Activated T-cell treated with anti-CD3 and anti-CD28 coated beads, Interleukin-2, amount 50 U/mL, for 72 hours (primary cell): ENCODE measurements at places on chromosomes 1 and 21. TPM values are rescaled to one million over a fixed set of nuclear protein-coding genes. Genes with fewer than 3 reads are reported as not detected.

DNA sequence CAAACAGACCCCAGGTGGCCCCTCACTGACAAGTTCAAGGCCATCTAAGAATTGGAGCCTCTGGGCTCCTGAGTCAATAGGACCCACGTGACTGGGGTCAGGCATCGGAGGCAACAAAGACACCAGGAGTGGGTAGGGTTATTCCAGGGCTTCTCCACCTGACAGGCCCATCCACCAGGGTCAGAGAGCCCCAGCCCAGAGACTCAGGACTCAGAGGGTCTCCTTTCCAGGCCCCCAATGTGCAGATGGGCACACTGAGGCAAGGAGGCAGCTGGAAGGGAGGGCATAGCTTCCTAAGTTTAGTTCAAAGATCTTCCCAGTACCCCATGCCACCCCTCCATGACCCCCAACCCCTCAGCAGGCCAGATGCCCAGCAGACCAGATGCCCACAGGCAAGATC is 388.6 kb downstream of the MATN1 start:
- no peak for DNase-seq

Gene LDLRAD1
- total RNA-seq, result not detected

DNA sequence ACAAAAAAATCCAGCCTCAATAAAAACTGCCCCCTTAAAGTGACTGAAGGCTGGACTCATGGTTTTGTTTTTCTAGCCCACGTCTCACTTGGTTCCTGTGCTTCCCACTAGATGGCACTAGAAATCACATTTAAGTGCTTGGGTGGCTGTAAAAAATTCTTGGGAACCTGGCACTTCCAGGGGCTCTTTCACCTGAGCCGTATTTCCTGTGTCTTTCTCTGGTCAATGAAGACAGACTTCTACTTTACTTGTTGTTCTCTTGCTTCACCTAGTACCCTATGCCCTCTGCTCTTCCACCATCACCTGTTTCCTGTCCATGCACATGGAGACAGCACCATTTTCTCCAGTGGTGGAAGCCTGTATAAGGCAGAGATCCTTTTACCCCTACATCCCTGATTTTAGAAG is 20.0 kb downstream of the METTL13 start:
- DNase-seq, result no peak

DNA sequence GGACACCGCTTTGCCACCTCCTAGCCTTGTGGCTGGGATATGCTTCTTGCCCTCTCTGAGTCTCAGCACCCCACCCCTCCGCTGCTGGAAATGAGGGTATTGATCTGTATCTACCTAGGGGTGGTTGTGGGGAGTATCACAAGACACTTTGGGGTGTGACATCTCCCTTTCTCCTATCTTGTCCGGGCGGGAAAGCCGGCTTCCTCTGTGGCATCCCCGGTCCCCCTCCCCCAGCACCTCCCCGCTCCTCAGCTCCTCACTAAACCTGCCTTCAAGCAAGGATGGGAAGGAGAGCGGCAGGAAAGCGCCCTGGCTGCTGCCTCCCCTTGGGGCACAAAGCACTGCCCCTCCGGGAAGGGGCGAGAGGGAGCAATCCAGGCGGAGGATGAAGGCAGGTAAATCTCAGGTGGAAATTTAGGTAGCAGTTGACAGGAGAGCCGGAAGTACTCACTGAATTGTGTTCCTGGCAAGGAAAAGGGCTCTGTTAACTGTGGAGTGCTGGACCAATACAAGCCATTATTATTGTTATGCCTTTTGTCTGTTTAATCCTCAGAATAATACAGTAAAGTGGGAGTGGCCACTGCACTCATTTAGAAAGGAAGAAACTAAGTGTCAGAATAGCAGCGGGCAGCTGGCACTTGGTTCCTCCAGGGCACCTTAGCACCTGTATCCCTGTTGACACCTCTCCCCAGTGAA is 49.0 kb upstream of the LRP8 start:
- no peak for DNase-seq

Gene SLAMF7
- 68.3 TPM for total RNA-seq

- DNase-seq, result no peak
Measured at GRCh38 chr1:195709821-195710220, 898.4 kb downstream of the KCNT2 start.

GRCh38 chr1:17027403-17027802 is 15.7 kb upstream of the ATP13A2 start:
- no peak for DNase-seq

GRCh38 chr1:38721816-38722215 is 137.8 kb downstream of the RRAGC start:
- DNase-seq, result no peak

GRCh38 chr1:236979149-236979900 is 24.9 kb downstream of the MT1HL1 start:
- DNase-seq, result no peak

Gene HSPA6
- total RNA-seq, result 0.24 TPM

Gene PLCH2
- 26.3 TPM for total RNA-seq

Gene CELA3B
- total RNA-seq, result not detected

DNA sequence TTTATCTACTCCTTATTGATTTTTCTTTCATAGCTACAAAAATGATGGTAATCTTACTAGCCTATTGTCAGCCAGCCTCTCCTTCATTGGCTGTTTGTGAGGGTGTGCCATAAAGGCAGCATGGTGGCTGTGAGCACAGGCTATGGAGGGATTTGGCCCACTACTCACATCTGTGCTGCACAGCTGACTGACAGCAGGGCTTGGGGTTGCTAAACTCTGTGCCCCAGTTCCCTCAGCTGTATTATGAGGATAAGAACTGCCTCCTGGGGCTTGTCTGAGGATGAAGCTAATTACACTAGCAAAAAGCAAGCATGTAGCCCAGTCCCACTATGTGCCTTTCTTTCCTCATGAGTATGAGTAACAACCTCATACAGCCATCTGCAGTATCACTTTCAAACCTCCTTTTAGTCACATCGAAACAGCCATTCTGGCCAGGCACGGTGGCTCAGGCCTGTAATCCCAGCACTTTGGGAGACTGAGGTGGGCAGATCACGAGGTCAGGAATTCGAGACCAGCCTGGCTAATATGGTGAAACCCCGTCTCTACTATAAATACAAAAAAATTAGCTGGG is 66.2 kb downstream of the COQ8A start:
- no peak for DNase-seq

- no peak for DNase-seq
Measured at GRCh38 chr1:152325111-152325510, at the start of gene FLG. TSS of gene FLG (minus strand) at chr1:152325239. CDS start at chr1:152315456, 9,783 bp downstream.

Gene IGSF21
- total RNA-seq, result not detected

DNA sequence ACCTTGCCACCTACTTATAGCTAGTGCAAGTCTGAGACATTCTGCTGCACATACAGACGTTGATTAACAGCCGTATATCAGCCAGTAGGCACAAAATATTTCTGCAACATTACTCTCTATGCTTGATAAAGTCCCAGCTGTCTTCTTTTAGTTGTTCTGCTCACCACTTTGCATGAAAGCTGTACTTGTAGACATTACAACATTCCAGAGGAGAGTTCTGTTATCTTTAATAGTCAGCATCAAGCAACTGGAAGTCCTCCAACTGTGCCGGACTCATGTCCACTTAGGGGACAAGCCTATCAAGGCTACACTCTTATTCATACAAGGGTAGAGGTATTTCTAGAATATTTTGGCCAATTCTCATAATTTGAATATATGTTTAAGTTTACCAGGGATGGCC is 50.0 kb downstream of the CACHD1 start:
- no peak for DNase-seq

Gene MCOLN2
- 76.3 TPM for total RNA-seq

DNA sequence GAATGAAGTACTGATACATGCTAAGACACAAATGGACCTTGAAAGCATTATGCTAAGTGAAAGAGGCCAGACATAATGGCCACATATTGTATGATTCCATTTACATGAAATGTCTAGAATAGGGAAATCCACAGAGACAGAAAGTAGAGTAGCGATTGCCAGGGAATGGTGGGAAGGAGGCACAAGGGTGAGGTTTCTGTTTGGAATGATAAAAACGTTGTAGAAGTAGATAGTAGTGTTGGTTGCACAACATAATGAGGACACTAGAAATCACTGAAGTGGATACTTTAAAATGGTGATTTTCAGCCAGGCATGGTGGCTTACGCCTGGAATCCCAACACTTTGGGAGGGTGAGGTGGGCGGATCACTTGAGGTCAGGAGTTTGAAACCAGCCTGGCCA is 97.6 kb upstream of the VANGL1 start:
- DNase-seq, result no peak

GRCh38 chr1:183195142-183195574 is 9.1 kb downstream of the LAMC2 start:
- no peak for DNase-seq

- DNase-seq, result no peak
Measured at GRCh38 chr1:200588698-200589097, 31.9 kb downstream of the KIF14 start.

DNA sequence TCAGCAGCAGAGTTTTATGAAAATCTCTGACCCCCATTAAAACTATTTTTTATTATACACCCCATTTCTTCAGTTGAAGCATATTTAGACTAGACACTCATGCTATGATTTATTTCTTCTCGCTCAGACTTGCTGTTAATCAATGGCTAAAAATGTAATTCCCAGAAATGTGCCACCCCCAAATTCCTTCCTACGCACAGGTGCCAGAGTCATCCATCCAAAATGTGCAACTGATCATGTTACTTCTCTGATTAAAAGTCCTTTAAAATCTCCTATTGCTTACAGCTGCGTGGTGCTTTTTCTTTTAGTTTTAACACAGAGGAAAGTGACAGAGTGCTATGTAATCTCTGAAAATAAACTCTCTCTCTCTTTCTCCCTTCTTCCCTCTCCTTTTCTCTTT is 954.4 kb downstream of the NCAM2 start:
- no peak for DNase-seq

DNA sequence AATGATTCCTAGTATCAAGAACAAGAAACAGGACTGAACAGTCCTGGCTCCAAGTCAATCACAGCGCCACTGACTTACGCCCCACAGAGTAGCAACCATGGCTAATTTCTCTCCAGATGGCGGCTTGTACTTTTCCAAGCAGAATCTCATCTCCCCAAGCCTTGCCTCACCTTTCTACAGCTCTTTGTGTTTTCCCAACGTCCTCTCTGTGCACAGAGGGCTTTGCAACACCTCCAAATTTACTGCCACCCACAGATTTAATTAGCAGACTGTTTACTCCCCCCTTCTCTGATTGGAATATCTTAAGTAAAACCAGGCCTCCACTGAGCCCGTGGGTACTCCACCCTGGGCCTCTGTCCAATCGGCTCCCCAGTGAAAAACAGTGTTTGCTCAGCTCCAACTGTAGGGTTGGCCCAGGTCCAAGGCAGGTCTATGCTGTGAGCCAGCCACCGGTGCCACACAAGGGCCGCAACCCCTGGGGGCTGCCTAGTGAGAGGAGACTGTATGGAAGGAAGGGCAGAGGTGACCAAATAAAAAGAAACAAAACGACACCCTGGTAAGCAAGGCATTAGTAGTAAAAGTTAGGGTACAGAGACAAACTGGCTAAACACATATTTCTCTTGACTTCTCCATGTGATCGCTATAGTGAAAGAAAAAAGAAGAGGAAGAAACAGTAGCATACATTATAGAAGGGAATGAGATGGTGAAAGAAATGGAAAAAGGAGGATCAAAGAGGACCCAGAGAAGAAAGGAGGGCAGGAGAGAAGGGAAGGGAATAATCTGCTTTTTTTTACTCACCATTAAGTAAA is 128.4 kb upstream of the SOD1 start:
- no peak for DNase-seq

DNA sequence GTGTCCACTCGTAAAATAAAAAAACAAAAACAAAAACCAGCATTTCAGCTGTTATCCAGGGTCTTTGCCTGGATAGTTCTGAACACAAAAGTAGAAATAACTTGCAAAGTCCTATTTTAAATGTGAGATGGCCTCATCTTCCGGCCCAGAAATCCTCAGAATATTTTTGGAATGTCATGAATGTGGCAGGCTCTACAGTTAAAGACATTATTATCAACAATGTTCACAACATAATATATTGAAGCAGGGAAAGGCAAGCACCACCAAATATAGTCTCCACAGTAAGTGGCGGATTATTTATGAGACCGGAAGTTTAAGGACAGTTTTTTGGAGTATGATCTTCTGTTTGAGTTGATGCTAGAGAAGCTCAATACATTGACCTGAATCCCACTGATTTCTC is 1.2 kb upstream of the C1orf198 start:
- no peak for DNase-seq

DNA sequence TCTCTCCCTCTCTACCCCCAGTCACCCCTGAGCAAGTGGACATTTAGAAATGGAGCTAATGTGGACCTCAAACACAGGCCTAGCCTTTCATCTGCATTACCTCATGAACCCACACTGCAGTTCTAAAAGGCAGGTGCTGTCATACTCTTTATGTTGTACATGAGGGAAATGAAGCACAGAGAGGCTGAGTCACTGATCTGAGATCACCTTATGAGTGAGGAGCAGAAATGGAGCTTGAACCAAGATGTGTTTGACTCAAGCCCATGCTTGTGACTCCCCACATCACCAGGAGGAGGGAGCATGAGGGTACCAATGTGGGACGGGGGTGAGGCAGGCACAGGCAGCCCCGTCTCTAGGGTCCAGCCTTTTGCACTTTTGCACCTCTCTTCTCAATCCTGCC is 702.8 kb downstream of the PTPRU start:
- DNase-seq, result no peak

Gene RIPPLY3
- 0.42 TPM for total RNA-seq

Gene RYR2
- total RNA-seq, result 0.19 TPM

Gene REN
- total RNA-seq, result not detected
